EH (cell line): ENCODE measurements at places on chromosomes 7 and 10.

- no peak for DNase-seq
Measured at GRCh38 chr7:102450242-102450641, 14.4 kb downstream of the ALKBH4 start.

GRCh38 chr10:14409247-14409646 is 78.5 kb upstream of the FRMD4A start:
- no peak for DNase-seq

DNA sequence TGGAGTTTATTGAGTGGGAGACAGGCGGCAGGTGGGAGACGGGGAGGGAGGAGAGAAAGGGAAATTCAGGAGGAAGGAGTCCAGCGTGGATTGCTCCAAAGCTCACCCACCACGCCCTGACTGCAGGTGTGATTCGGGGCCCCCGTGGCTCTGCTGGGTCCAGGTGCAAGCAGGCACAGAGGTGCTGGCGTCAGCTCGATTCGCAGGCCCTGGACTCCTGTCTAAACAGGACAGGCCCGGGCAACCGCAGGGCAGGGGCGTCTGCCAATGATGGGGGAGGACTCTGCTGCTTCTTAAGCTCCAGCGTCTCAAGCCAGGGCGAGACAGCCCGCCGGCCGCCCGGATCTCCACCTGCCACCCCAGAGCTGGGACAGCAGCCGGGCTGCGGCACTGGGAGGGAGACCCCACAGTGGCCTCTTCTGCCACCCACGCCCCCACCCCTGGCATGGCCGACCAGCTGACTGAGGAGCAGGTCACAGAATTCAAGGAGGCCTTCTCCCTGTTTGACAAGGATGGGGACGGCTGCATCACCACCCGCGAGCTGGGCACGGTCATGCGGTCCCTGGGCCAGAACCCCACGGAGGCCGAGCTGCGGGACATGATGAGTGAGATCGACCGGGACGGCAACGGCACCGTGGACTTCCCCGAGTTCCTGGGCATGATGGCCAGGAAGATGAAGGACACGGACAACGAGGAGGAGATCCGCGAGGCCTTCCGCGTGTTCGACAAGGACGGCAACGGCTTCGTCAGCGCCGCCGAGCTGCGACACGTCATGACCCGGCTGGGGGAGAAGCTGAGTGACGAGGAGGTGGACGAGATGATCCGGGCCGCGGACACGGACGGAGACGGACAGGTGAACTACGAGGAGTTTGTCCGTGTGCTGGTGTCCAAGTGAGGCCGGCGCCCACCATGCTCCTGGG is at the start of gene CALML3:
Gene CALML3 (plus strand): TSS at position 321 of the 920 bp plus-strand sequence. CDS start 125 bp downstream, at position 446.
- no peak for DNase-seq

DNA sequence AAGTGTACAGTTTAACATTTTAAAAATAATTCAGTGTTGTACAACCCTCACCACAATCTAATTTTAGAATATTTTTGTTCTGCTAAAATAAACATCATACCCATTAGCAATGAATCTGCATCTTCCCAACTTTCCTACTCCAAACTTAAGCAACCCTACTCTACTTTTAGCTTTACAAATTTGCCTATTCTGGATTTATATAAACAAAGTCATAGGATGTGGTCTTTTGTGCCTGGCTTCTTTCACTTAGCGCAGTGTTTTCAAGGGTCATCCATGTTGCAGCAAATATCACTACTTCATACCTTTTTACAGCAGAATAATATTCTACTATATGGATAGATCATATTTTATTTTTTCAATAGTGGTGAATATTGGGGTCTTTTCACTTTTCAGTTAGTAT is 18.9 kb downstream of the CALML3 start:
- DNase-seq, result peak; percentile 90

DNA sequence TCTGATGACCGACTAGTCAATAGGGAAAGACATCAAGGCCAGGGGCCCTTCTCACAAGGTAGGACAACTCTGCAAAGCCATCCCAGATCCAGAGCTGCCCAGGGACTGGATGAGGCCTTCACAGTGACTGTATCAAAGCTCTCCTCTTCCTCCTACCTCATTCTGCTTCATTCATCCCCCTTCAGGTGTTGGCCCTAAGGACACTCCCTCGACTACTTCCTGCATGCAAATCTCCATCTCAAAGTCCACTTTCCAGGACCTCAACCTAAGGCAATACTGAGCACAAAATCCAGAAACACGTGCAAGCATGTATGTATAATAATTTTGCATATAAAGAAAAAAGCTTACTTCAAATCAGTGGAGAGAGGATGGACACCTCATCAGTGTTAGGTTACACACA is 25.1 kb downstream of the DPY19L1 start:
- DNase-seq, result no peak

DNA sequence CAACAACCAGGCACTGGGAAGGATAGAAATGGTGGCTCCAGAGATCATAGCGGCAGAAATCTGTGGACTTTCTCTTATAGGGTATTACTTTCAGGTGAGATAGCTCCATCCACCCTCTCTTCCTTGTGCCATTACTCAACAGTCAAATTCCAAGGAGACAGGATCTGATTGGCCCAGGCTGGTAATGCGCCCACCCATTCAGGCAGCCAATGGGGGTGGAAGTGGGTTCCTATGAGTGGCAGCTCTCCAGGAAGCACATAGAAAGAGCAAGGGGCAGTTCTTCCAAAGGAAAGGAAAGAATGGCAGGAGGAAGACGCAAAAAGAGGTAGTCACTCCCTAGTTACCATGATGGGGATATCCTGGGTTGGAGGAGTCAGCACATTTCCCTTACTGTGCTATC is 94.4 kb downstream of the STRA8 start:
- no peak for DNase-seq

- DNase-seq, result no peak
Measured at GRCh38 chr7:32145911-32146310, 75.7 kb upstream of the PDE1C start.

GRCh38 chr10:31762316-31762715 is 166.3 kb downstream of the ARHGAP12 start:
- no peak for DNase-seq

GRCh38 chr10:43024524-43024923 is 52.3 kb upstream of the RET start:
- DNase-seq, result no peak

- peak; percentile 89 for DNase-seq
Measured at GRCh38 chr7:143295870-143296269, 7.7 kb downstream of the CASP2 start.

DNA sequence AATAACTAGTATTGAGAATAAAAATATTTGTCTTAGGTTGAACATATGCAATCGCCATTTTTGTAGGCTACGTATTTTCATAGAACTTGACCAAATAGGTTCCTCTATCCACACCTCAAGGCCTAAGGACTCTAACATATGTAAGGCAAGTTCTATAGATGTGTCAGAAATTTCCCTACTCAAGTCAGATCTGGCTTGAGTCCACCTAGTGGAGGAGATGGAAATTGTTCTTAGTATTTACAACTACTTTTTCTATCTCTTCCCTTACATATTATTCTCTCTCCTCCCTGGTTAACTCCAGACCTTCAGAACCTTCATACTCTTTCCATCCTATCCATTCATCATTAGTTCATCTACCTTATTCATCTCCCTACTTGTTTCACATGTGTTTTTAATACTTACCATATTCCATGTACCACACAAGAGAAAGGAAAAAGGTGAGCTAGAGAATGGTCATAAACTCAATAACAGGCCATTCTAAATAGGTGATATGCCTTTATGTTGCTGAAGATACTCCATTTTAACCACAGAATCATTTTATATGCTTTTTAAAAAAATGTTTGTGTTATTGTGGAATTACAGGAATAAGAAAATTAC is 174.5 kb upstream of the HDAC9 start:
- peak; percentile 55 for DNase-seq

- no peak for DNase-seq
Measured at GRCh38 chr7:83704564-83704963, 55.6 kb upstream of the SEMA3E start.

DNA sequence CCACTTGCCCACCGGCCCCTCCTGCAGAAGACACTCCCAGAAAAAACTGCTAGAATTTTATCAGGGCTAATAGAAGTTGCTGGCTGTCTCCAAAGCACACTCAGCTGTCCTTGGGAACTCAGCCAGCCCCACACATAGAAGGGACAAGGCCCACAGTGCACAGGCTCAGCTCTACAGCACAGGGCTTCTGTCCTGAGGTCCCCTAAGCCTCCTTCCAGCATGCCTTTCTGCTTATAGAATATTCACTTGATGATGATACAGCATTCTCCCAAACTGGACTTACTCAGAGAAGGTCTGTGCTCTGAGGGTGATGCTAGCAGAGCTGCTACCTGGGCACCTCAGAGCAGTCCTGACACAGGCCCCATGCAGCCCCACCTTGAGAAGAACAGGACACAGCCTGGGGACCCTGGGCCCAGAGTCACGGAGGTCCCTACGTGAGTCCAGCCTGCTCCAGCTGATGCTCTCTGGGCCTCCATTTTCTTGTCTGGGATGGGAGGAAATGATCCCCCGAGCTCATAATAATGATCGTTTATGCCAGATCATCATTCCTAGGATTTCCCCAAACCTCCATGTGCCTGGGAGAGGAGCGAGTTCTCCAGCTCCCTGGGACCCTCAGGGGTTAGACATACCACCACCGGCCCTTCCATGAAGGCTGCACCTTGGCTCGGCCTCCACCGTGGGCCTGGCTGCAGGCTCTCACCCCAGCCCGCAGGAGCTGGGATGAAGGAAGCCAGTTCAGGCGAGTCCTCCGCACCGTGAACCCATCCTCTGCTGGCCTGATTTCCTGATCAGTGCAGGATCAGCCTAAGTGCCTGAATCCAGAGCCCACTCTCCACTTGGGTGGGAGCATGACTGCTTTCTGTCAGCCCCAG is 145.6 kb downstream of the ZNF248 start:
- no peak for DNase-seq
